ENCODE measurements at places on chromosomes 11 and 22.

DNA sequence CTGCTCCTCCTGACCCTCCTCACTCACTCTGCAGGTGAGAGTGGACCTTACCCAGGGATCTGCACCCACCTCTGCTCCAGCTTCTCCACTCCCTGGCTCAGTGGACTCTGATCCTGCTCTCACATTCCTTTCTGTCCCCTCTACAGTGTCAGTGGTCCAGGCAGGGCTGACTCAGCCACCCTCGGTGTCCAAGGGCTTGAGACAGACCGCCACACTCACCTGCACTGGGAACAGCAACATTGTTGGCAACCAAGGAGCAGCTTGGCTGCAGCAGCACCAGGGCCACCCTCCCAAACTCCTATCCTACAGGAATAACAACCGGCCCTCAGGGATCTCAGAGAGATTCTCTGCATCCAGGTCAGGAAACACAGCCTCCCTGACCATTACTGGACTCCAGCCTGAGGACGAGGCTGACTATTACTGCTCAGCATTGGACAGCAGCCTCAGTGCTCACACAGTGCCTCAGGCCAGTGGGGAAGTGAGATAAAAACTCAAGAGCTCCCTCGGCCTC is 29.7 kb upstream of the VPREB1 start:
- DNase-seq, result no peak

- no peak for DNase-seq
These were observed 152.4 kb upstream of the TTC12 start for GRCh38 chr11:113161711-113162591.

GRCh38 chr11:16981651-16982194 is 32.5 kb downstream of the PLEKHA7 start:
- DNase-seq, result no peak

DNA sequence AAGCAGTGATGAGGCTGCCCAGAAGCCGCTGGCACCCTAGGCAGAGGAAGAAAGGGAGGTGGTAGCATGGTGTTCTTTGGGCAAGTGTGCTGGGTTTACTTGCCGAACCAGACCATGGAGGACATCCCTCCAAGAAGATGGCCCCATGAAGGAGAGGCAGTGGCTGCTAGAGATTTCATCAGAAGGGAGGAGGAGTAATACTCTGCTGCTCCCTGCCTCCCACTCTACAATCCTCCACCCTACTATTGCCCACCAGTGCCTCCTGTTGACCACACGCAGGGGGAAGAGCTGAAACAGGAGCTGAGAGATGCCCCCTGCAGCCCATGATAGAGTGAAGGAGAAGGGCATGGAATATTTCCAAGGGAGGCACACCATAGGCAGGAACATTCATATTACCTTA is 51.0 kb upstream of the PRSS23 start:
- no peak for DNase-seq

GRCh38 chr11:22390283-22390655 is 52.1 kb downstream of the SLC17A6 start:
- DNase-seq, result no peak

GRCh38 chr11:2077061-2077802 is 62.0 kb downstream of the IGF2 start:
- DNase-seq, result peak; percentile 47

Data from activated T-cell treated with anti-CD3 and anti-CD28 coated beads, Interleukin-2, amount 50 U/mL, for 48 hours (primary cell).